ENCODE measurements at places on chromosomes 1 and 21.
A peak's percentile ranks its signal among the peaks of the same experiment; 100 is the strongest.

DNA sequence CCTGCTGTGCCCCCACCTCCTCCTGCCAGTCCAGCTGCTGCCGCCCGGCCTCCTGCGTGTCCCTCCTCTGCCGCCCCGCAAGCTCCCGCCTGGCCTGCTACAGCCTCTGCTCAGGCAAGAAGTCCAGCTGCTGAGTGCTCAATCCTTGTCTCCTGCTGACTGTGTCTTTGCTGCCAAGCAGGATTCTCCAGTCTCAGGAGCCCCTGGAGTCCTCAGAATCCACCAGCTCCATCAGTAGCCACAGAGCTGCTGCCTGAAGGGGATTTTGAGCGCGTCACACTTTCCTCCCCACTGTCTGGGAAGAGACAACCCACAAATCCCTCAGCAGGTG, 973 bp downstream of the KRTAP10-11 start:
- DNase-seq = no peak

- DNase-seq = no peak
These were observed 241.9 kb downstream of the DNM3 start for GRCh38 chr1:172083191-172083590.

DNA sequence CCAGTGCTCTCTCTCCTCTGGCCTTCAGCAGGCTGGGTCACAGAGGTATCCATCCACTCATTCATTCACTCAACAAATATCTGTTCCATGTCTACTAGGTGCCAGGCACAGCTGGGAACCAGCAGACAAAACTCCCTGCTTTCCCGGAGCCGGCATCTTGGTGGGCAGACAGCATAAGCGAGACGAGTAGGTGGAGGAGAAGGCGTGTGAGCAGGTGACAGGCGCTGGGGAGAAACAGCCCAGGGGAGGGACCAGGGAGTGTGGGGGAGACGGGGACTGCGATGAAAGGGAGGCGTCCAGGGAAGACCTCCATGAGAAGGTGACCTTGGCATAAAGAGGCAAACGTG, 11.0 kb upstream of the KCNAB2 start:
- DNase-seq = no peak

DNA sequence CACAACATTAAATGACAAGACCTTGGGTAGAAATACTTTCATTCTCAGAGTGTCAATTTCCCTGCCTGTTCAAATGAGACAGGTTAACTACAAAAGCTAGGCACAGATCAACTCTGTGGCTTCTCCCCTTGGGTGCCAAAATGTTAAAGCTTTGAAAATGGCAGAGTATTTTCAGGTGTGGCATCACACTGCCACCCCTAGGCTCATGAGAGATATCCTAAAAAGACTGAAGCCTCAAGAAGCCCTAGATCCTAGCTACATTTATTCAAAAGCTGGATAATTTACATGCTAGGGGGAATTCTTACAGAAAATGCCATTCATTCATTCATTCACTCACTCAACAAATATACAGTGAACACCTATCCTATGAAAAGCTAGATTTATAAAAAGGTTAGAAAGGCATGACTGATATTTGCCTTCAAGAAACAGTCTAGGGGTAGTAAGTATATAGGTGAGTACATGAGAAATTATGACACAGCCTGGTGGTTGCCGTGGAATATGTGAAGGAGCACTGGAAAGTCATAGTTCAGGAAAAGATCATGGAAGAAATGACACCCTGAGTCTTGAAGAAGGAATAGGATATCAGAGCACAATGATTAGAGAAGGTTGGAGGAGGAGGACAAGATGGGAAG, 15.9 kb upstream of the RAB4A start:
- peak; percentile 32 for DNase-seq

DNA sequence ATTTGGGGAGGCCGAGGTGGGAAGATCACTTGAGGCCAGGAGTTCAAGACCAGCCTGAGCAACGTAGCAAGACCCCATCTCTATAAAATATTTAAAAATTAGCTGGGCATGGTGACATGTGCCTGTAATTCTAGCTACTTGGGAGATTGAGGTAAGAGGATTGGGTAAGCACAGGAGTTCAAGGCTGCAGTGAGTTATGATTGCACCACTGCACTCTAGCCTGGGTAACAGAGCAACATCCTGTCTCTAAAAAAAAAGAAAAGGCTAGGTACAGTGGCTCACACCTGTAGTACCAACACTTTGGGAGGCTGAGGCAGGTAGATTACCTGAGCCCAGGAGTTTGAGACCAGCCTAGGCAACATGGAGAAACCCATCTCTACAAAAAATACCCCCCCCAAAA, 35.7 kb upstream of the RCC1 start:
- DNase-seq = no peak

DNA sequence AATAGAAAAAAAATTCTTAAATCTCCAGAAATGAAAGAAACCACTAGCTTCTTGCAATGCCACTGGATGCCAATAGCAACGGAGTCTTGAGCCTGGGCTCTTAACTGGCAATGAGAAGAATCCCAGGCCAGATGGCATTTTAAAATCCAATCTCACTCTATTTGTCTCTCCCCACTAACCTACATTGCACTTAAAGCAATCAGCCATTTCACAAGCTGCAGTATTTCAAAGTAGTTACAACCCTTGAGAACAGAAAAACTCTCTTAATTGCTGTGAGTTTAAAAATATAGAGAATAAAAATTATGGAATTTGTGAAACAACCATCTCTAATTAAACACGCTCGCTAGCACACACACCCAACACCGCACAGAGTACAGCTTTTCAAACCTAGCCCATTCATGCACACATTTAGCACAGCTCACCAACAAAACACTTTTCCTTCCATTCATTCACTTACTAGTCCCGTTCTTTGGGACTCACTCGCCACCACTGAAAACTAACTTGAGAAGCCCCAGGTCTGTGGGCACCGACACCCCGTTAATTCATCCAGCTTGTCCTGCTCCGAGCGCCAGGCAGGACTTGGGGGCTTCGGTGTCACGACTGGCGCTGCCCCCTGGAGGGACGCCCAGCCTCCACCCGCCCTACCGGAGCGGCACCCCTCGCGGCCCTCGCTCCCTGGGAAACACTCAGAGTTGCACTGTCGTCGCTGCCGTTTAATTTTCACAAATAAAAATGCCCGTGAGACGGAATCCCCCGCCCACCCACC, 1.0 kb downstream of the DDAH1 start:
- no peak for DNase-seq

DNA sequence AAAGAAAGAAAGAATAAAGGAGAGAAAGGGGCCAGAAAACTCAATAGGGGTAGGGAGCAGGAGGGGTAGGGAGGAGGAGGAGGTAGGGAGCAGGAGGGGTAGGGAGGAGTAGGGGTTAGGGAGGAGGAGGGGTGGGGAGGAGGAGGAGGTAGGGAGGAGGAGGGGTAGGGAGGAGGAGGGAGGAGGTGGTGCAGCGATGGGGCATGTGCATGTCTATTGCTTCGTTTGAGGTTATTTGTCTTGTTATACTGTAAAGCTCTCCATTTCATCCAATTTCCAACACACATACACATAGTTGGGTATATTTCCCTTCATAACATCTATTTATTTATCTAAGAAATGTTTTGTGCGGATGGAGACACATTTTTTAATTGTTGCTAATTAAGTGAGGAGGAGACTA, 19.7 kb downstream of the RGS1 start:
- no peak for DNase-seq

DNA sequence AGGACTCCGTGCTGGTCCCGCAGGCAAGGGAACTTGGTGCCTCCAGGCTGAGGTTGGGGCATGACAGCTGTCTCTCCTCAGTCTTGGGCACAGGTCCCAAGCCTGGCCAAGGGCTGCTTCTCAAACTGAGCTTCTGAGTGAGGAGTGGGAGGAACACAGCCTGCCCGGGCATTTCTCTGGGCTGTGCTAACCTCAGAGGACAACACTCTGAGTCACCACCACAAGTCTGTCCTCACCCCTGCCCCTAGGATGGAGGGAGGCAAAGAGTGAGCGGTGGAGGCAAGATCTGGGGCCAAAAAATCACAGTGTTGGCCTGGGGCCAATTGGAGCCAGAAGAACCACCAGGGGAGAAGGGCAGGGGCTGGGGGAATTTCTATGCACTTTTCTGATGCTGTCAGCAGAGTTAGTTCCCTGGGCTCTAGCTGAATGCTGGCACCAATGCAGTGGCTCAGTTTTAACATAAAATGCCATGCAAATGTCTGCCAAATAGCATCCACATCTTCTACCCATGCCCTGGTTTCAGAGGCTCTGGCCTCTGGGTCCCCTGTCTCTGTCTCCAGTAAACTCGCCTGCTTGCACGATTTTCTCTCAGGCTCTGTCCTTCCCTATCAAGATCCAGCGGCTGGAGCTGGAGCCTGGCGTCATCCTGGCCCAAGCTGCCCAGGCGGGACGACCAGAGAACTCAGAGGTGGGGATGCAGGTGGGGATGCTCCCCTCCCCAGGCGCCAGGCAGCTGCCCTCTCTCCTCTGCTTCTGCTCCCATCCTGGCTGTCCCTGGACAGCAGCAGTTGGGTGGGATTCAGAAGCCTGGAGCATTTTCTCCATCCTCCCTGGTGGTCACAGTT, 11.0 kb upstream of the CDK18 start:
- no peak for DNase-seq

GRCh38 chr1:171345536-171345935, 31.6 kb downstream of the FMO4 start:
- no peak for DNase-seq

GRCh38 chr1:235078480-235079381, 49.9 kb downstream of the TOMM20 start:
- DNase-seq = no peak

- DNase-seq = peak; percentile 37
These were observed 734.2 kb upstream of the ADAMTS5 start for GRCh38 chr21:27700974-27701614.

- DNase-seq = peak; percentile 98
These were observed at the start of gene CEP85 for GRCh38 chr1:26233903-26234643. TSS of gene CEP85 (plus strand) at chr1:26234200. CDS start at chr1:26239784, 5,584 bp downstream.

GRCh38 chr1:199098468-199098867, 459.6 kb downstream of the PTPRC start:
- no peak for DNase-seq

- DNase-seq = no peak
These were observed 125.2 kb downstream of the MAST2 start for GRCh38 chr1:45928486-45929205.

- DNase-seq = no peak
These were observed 437.7 kb upstream of the OLFM3 start for GRCh38 chr1:102434421-102434820.

- no peak for DNase-seq
These were observed 49.7 kb downstream of the APP start for GRCh38 chr21:26120828-26121227.

DNA sequence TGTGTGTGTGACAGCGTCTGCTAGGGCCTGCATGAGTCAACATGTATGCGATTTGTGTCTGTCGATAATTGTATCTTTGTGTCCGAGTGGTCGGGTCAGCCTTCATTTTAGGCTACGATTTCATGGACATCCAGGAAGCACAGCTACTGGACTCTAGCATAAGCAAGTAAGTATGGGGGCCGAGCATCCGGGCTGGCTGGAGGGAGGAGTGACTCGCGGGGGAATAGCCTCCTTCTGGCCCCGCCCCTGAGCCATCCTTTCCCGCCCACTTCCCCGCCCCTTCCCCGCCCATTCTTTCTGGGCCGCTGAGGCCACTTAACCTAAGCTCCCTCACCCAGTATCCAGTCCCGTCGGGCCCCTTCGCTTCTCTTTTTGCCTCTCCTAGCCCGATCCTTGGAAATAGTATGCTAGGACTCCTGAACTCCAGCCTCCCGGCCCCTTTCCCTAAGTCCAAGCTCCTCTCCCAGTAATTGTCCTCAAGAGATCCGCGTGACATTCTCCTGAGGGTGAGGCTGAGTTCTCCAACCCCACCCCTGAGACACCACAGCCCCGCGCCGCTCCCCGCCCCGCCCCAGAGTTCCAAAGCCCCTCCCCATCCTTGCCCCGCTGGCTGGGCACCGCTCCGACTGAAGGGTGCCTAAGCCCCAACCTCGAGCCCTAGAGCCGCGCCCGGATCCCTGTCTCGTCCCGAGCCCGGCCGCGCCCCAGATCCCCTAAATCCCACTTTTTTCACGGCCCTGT, 1.2 kb downstream of the MAP3K6 start:
- DNase-seq = peak; percentile 78

DNA sequence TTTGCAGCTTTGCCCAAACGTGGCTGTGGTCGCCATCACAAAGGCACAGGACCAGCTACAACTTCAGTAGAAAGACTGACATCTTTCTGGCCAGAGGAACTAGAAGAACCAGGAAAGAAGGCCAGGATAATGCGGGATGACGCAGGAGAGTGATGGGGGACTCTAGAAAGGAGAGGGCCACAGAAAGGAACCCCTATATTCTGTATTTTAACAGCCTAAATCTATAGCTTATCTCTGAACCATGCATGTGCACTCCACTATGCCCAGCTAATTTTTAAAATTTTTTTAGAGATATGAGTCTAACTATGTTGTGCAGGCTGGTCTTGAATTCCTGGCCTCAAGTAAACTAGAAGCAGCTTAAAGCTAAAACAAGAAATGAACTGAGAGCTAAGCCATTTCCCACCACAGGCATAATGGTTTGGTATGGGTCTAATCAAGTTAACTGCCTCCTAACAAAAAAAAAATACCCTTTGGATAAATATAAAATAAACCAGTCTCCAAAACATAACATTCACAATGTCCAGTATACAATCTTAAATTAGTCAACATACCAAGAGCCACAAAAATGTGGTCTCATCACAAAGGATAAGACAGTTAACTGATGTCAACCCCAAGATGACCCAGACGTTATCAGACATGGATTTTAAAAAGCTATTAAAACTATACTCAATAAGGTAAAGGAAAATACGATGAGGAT, 18.0 kb downstream of the LTN1 start:
- no peak for DNase-seq

DNA sequence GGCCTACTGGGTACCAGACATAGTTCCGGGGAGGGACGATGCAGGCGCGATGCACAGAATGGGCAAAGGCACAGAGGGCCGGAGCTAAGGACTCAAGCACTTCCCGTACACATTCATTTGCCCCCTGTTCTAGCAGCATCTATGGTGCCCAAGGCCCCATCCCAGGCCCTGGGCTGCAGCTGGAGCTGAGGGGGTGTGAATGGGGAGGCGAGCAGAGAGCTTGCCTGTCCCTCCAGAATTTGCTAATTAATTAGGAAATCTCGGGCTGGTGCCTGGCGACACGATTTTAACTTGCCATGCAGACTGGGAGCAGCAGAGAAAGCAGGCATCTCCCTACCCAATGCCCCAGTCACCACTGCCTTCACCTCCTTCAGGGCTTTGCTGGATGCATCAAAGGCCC, 35.9 kb downstream of the EPHA2 start:
- no peak for DNase-seq

- no peak for DNase-seq
These were observed 66.7 kb upstream of the ANGPTL3 start for GRCh38 chr1:62530516-62531154.

DNA sequence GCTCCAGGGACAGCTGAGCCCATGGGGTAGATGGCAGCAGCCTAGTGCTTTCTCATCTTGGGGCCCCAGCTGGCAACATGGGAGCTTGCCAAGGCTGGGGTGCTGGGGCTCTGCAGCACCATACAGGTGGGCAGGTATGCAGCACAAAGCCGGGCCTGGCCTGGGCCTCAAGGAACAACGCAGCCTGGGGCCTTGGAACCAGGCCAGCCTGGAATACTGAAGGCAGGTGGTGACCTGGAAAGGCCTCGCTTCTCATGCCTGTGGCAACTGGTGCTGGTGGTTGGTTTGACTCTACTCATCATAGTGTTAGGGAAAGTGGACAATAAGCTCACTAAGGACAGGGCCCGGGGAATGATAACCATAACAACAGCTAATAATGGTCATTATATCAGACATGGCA, 27.0 kb upstream of the SDHB start:
- no peak for DNase-seq

- no peak for DNase-seq
These were observed 15.0 kb upstream of the OLFML2B start for GRCh38 chr1:162038624-162039023.

- no peak for DNase-seq
These were observed 609.0 kb upstream of the PRMT6 start for GRCh38 chr1:106447466-106447865.

GRCh38 chr1:59703918-59704378, 110.8 kb upstream of the HOOK1 start:
- DNase-seq = no peak
